Right atrium auricular region (tissue), 2 donors: ENCODE measurements at places on chromosomes 6 and 20. TPM values are rescaled to one million over a fixed set of nuclear protein-coding genes. Genes with fewer than 3 reads are reported as not detected.

HMGN4 gene
- 52.5 TPM for total RNA-seq

PROKR2 gene
- not detected for total RNA-seq

GRM1 gene
- total RNA-seq = 0.07 TPM

SYNDIG1 gene
- total RNA-seq = 38.1 TPM

CALHM4 gene
- total RNA-seq = not detected

EEF1A2 gene
- total RNA-seq = 797 TPM

SLC35D3 gene
- total RNA-seq = not detected

ACSS1 gene
- 25.6 TPM for total RNA-seq

SAMD5 gene
- 1.4 TPM for total RNA-seq

SLC16A10 gene
- 10.3 TPM for total RNA-seq

DNMT3B gene
- total RNA-seq = 0.44 TPM

KIAA1755 gene
- total RNA-seq = 4.2 TPM

NRN1 gene
- 7.5 TPM for total RNA-seq

KDM1B gene
- 8.7 TPM for total RNA-seq

TOX2 gene
- total RNA-seq = 0.30 TPM

ECT2L gene
- total RNA-seq = 3.5 TPM

MAP3K5 gene
- 6.7 TPM for total RNA-seq

DDX27 gene
- 10.2 TPM for total RNA-seq

FAM209B gene
- not detected for total RNA-seq

THBS2 gene
- total RNA-seq = 16.2 TPM

PLEKHG1 gene
- 10.6 TPM for total RNA-seq

CLDN20 gene
- not detected for total RNA-seq

ZBP1 gene
- not detected for total RNA-seq

MCM3 gene
- total RNA-seq = 18.5 TPM

DLK2 gene
- total RNA-seq = not detected

SRMS gene
- not detected for total RNA-seq

NNAT gene
- total RNA-seq = 2.6 TPM

C20orf202 gene
- 0.20 TPM for total RNA-seq

BACH2 gene
- total RNA-seq = 0.82 TPM

TRIM40 gene
- total RNA-seq = not detected

TFAP2A gene
- 0.12 TPM for total RNA-seq

CRISP2 gene
- not detected for total RNA-seq

STMN3 gene
- total RNA-seq = 10.1 TPM

ASIP gene
- not detected for total RNA-seq

FKBP1C gene
- total RNA-seq = 0.35 TPM

PHIP gene
- total RNA-seq = 15.3 TPM

HLA-DOA gene
- total RNA-seq = 2.6 TPM

MYMX gene
- total RNA-seq = not detected

PXMP4 gene
- total RNA-seq = 4.5 TPM

CDYL gene
- total RNA-seq = 28.9 TPM

ACOT8 gene
- 40.9 TPM for total RNA-seq

SDCBP2 gene
- 3.9 TPM for total RNA-seq

DNAAF9 gene
- 19.2 TPM for total RNA-seq

MAP7 gene
- total RNA-seq = 1.3 TPM

CLIC1 gene
- total RNA-seq = 90.9 TPM

PAX1 gene
- total RNA-seq = not detected

FRS3 gene
- total RNA-seq = 2.6 TPM

HLA-DOB gene
- not detected for total RNA-seq

TAGAP gene
- 3.2 TPM for total RNA-seq

AURKA gene
- total RNA-seq = 7.6 TPM

EFCAB8 gene
- total RNA-seq = not detected

WFDC10B gene
- total RNA-seq = not detected

RPP21 gene
- total RNA-seq = 46.6 TPM

PLA2G7 gene
- 0.63 TPM for total RNA-seq

SFTA2 gene
- total RNA-seq = not detected

TMEM200A gene
- not detected for total RNA-seq

SLPI gene
- 306 TPM for total RNA-seq

NR2E1 gene
- total RNA-seq = not detected

TNNC2 gene
- total RNA-seq = not detected
